CD4-positive, alpha-beta memory T cell (primary cell): ENCODE measurements at places on chromosomes 4 and X. TPM values are rescaled to one million over a fixed set of nuclear protein-coding genes. Genes with fewer than 3 reads are reported as not detected.

Gene HMGB3
- 1.3 TPM for polyA plus RNA-seq

Gene OTUD6A
- polyA plus RNA-seq = not detected

Gene CT45A1
- not detected for polyA plus RNA-seq

Gene RAB40A
- not detected for polyA plus RNA-seq

Gene RASSF6
- 1.2 TPM for polyA plus RNA-seq

Gene AIMP1
- polyA plus RNA-seq = 72.6 TPM

Gene GLRA2
- not detected for polyA plus RNA-seq

Gene PHKA1
- polyA plus RNA-seq = not detected
